Pancreas (tissue), 10 donors: ENCODE measurements at places on chromosomes 7 and 10. TPM values are rescaled to one million over a fixed set of nuclear protein-coding genes. Genes with fewer than 3 reads are reported as not detected.

- no peak for DNase-seq
These were observed 22.6 kb upstream of the CROT start for GRCh38 chr7:87322912-87323311.

The CALML3 gene
- not detected for total RNA-seq

DNA sequence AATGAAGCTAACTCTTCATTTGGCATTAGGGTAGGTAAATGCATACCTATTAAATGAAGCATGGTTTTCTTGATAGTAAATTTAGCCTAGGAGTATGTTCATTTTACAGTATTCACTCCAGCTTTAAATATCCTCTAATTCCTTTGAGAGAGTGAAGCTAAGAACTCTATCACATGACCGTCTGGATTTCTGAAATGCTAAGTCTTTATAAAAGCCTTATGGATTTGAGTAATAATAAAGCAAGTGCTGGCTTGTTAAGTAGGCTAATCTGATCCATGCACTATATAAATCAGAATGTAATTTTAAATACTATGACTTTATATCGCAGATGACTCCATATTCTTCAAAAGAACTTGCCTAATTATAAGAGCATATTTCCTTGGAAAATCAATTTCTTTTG lies 64.8 kb downstream of the REEP3 start:
- no peak for DNase-seq

The MICU1 gene
- total RNA-seq, result 10.2 TPM

- DNase-seq, result peak; percentile 64
These were observed 772 bp downstream of the SGMS1 start for GRCh38 chr10:50622706-50623662.

DNA sequence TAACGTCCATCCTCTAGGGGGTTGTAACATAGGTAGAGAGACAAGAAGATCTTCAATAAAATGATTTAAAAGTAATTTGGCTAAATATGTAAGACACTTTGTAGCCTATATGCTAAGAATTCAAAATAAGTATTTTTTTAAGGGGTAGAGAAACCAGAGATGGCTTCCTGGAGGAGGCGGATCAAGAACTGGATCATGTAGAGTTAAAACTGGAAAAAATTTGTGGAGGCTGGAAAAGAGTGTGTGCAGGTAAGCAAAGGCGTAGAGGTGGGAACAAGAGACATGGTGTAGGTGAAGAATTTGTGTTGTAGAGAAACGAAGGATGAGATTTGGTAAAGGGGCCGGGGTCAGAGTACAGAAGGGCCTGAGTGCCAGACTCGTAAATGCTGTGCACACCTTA lies 172.6 kb downstream of the TMEM178B start:
- no peak for DNase-seq

The RABGEF1 gene
- 17.6 TPM for total RNA-seq

The MUC12 gene
- not detected for total RNA-seq

GRCh38 chr10:47357131-47357582 lies 9.0 kb downstream of the RBP3 start:
- DNase-seq, result no peak

The AKR1C4 gene
- total RNA-seq, result 0.28 TPM

The PLXDC2 gene
- 14.5 TPM for total RNA-seq

The POMZP3 gene
- total RNA-seq, result 6.3 TPM

The SKIDA1 gene
- 0.74 TPM for total RNA-seq

- DNase-seq, result no peak
These were observed 411.9 kb upstream of the KLF6 start for GRCh38 chr10:4196771-4197390.

DNA sequence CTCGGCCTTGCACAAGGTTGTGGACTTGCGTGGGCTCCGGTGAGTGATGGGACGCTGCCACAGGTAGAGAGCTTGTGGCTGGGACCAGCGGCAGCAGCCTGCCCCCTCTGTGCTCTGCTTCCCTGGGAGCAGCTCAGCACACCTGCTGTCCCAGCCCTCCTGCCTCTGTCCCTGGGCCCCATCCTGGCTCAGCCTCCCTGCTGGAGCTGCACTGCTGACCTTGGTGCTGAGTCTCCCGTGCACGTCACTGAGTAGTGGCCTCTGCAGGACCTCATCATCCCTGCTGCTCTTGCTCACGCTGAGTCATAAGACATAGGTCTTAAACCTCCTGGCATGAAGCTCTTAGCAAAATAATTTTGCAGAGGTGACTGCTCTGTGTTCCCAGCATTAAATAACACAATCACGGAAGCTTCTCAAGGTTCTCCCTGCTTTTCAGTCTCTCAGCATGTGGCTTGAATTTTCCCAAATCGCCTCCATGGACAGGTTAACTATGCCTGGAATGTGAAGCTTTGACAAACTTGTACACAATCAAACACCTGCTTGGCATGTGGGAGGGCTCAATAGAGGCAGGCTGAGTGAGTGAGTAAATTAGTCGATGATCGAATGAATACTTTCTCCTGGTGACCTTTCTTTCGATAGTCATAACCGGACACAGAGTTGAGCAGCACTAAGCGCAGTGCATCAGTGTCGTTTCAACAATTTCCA lies 63.8 kb upstream of the NPS start:
- DNase-seq, result peak; percentile 46

The MMRN2 gene
- total RNA-seq, result 6.6 TPM

GRCh38 chr7:149060156-149060555 lies 30.4 kb downstream of the ZNF786 start:
- no peak for DNase-seq

GRCh38 chr10:76719006-76719405 lies 918.6 kb downstream of the KCNMA1 start:
- no peak for DNase-seq

DNA sequence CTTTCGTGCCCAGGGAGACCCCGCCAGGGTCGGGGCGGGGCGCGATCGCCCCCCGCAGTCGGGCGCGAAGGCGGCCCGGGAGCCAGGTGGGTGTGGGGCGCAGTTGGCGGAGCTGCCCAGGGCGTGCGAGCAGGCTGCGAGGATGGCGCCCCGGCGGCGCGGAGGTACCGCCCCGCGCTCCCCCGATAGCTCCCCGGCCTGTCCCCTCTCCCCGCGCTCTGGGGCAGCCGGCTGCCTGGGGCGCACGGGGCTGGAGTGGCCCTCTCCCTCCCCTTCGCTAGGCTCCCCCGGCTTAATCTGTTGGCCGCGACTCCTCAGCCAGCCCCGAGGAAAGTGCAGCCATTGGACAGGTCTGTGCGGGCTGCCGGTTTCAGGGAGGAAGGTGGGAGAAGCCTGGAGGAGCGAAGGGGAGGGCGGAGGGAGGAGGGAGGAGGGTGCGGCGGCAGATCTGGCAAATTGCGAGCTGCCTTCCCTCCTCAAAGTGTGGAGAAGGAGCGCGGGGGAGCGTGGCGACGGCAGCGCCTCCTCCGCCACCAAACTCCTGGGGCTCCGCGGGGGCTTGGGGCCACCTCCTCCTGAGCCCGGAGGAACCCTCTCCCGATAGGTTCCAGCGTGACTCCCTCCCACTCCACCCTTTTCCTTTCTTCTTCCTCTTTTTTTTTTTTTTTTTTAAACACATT lies 361 bp upstream of the PLXDC2 start:
- DNase-seq, result peak; percentile 65
